Activated CD4-positive, alpha-beta T cell treated with anti-CD3 and anti-CD28 coated beads for 36 hours (primary cell): ENCODE measurements at places on chromosomes 13 and 19. TPM values are rescaled to one million over a fixed set of nuclear protein-coding genes. Genes with fewer than 3 reads are reported as not detected.
A peak's percentile ranks its signal among the peaks of the same experiment; 100 is the strongest.

Gene ELSPBP1
- total RNA-seq = not detected

Gene PKN1
- total RNA-seq = 173 TPM

Gene SELENOV
- not detected for total RNA-seq

Gene LYPD3
- total RNA-seq = 2.1 TPM

Gene ZNF773
- 5.9 TPM for total RNA-seq

Gene ZNF132
- 4.4 TPM for total RNA-seq

Gene PLIN4
- not detected for total RNA-seq

Gene TNFAIP8L1
- 15.4 TPM for total RNA-seq

Gene PALM
- not detected for total RNA-seq

DNA sequence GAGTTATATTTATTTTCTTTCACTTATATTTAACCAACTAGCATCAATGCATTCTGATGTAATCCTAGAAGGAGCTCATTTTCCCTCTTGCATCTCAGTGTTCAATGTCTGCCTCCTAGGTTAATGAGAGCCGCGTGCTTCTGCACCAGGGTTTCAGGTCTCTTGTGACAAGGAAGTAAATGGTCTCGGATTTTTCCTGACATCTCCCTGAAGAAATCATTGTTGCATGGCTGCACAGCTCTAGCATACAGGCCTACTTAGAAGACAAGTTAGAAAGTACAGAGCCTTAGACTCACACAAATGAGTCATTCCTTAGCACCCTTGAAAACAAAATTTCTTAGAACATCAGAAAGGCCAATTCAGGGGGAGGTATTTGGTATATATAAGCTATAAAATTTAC, 57.2 kb upstream of the KLF12 start:
- DNase-seq = no peak

- no peak for DNase-seq
These were observed 32.7 kb downstream of the LAMP1 start for GRCh38 chr13:113329656-113330312.

GRCh38 chr13:85772367-85772766, 26.9 kb downstream of the SLITRK6 start:
- DNase-seq = no peak

GRCh38 chr19:52922841-52923777, at the start of gene ZNF888:
ZNF888 (minus strand) TSS chr19:52923428; CDS start chr19:52917873, 5,555 bp downstream.
- peak; percentile 96 for DNase-seq

DNA sequence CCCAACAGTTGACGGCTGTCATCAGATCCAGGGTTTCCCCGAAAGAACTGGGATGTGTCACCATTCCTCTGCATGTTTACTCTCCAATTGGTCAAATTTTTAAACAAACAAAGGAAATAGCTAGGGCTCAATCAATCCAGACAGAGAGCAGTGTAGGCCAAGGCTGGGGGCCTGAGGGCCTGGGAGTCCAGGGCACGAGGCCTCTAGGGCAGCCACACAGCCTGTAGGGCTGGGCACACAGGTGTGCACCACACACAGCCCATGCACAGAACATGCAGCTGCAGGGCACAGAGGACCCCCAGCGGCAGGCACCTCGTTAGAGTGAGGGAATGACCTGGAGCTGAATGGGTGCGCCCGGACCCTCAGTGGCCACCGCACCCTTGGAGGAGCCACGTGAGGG, 9.5 kb downstream of the MIER2 start:
- no peak for DNase-seq

- DNase-seq = no peak
These were observed at the start of gene FPR1 for GRCh38 chr19:51751655-51752054. FPR1 (minus strand) TSS chr19:51751878; CDS start chr19:51746994, 4,884 bp downstream.

DNA sequence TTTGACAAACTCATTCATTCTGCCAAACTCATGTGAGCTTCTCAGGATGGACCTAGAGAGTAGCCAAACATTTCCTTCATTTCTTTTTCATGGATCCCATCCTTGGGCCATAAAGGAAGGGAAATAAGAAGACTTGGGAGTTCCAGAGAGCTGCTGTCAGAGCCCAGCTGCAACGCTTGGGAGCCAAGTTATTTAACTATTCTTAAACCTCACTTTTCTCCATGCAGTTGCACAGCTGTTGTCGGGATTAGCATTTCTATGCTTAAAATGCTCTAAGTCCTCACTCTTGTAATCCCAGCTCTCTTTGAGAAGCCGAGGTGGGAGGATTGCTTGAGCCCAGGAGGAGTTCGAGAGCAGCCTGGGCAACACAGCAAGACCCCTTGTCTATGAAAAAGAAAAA, 11.7 kb upstream of the CASP14 start:
- DNase-seq = no peak

GRCh38 chr19:9498183-9498902, at the start of gene ZNF560:
ZNF560 (minus strand) TSS chr19:9498616; CDS start chr19:9475313, 23,303 bp downstream.
- DNase-seq = peak; percentile 55

GRCh38 chr13:71055644-71056043, 811.4 kb downstream of the DACH1 start:
- no peak for DNase-seq

GRCh38 chr19:33304371-33304759, 2.0 kb upstream of the CEBPA start:
- DNase-seq = no peak

GRCh38 chr13:114087430-114087829, 45.0 kb downstream of the RASA3 start:
- no peak for DNase-seq

DNA sequence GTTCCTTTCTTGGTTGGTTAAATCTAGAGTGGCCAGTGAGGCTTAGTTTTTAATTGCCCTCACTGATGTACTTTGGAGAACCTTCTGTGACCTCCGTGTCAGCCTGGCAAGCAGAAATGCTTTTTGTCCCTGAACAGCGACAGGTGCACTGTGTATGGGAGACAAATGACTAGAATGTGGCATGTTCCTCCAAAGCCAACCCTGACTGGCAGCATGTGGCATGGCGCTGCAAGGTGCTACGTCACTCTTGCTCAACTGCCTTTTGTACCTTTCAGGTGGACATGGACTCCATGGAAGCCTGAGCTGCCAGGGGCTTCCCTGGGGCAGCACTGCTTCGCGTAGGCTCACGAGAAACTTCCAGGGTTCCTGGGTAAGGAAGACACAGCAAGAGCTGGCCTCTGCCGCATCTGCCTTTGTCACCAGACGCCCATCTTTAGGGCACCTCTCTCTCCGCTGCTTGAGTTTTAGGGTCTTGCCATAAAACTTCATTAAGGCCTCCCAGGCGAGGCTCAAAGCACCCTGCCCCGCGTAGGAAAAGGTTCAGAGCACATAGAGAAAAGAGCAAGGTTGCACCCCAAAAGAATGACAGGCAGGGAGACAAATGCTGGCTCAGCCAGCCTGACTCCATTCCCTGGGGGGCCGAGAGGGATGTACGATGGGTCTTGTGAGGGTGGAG, 167.1 kb upstream of the SOX1 start:
- DNase-seq = no peak

- DNase-seq = peak; percentile 84
These were observed 24.6 kb downstream of the CCNE1 start for GRCh38 chr19:29836409-29836825.

- DNase-seq = no peak
These were observed 137.7 kb downstream of the SOX1 start for GRCh38 chr13:112204346-112205327.

GRCh38 chr19:7137120-7137519, 67.6 kb downstream of the ZNF557 start:
- DNase-seq = no peak

- no peak for DNase-seq
These were observed 404.2 kb upstream of the SGCG start for GRCh38 chr13:22776394-22777186.

DNA sequence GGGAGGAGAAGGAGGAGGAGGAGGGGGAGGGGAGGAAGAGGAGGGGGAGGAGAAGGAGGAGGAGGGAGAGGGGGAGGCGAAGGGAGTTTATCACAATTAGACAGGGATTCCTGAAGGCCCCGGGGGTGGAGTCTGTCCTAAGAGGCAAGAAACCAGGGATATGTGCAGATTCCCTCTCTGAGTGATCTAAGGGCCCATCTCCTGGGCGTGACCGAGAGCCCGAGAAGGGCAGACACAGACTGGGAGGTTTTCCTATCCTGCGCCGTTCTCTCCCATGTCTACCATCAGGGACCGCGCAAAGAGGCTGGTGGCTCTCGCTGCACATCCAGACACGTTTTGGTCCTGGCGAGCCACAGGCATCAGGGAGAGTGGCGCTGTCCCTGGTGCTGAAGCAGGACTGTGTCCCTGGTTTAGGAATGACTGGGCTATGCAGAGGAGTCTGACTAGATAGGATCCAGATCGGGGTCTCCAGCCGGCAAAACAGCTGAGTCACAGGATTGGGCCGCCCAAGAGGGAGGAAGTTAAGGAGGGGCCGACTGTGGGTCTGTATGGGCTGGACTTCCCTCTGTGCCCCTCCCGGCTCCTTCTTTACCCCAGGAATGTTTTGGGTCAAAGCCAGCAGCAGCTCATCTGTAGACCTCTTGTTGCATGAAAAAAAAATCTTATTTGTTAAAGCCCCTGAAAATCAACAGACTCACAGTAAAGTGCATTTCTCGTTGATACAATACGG, 17.9 kb upstream of the ZNF175 start:
- peak; percentile 76 for DNase-seq

GRCh38 chr13:47723898-47724297, 277.2 kb downstream of the SUCLA2 start:
- no peak for DNase-seq

GRCh38 chr19:7699417-7700401, 2.2 kb downstream of the FCER2 start:
- DNase-seq = peak; percentile 80

- no peak for DNase-seq
These were observed 59.8 kb upstream of the RFC3 start for GRCh38 chr13:33758113-33758512.

DNA sequence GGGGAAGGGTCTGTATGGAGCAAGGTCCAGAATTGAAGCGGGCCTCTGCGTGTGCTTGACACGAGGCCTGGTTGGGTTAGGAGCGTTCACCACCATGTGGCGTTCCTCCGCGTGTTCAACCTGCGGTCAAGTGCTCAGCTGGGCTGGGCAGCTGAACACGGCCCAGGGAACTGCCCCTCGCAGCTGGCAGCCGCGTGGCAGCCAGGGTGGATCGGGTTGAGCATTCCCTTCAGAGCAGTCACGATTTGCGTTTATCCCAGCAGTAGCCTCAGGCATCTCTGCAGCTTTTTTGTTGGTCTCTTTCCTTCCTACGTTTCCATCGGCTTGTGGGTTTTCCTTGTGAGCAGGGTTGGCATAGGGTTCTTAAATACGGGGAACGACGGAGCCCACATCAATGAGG, 28.7 kb upstream of the F2RL3 start:
- DNase-seq = no peak

GRCh38 chr13:101917833-101918661, 465.6 kb downstream of the ITGBL1 start:
- no peak for DNase-seq
